IMR-90 (cell line): ENCODE measurements at places on chromosomes 5 and 9. TPM values are rescaled to one million over a fixed set of nuclear protein-coding genes. Genes with fewer than 3 reads are reported as not detected.

- peaks cover 29% of the 10 kb centered on the region for H3K27me3 ChIP-seq
- no peak overlapping the region for H3K27ac ChIP-seq
- no peaks in the 10 kb centered on the region for H3K4me1 ChIP-seq
Observed at GRCh38 chr5:141725891-141726290, 43.9 kb upstream of the ARAP3 start.

- H3K36me3 ChIP-seq = no peaks in the 10 kb centered on the region
- no peaks in the 10 kb centered on the region for H3K27me3 ChIP-seq
- H3K27ac ChIP-seq = no peak overlapping the region
- H3K4me1 ChIP-seq = peaks cover 14% of the 10 kb centered on the region
Observed at GRCh38 chr5:115455301-115455707, 89.3 kb downstream of the FEM1C start.

DNA sequence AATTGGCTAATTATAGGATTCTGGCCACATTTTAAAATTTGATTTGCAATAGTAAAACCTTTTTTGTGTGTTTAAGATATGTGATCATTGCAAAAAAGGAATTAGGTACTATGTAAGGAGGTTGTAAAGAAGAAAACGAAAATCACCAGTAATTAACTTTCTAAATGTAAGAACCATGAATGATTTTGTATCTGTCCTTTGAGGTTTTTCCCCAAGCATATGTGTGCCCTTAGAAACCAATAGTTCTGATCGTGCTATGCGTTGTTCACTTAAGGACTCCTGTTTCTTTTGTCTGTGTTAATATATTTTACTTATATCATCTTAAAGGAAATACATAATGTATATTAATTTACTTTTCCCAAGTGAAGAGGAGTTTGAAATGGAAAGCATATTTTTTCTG lies 410.2 kb downstream of the PSAT1 start:
- no peak for DNase-seq
- peaks cover 5% of the 10 kb centered on the region; the same call in 1 of the 2 replicates for H3K4me1 ChIP-seq
- no peak overlapping the region for H3K4me3 ChIP-seq
- peak overlapping the region; percentile 62 for H3K27ac ChIP-seq
- H3K36me3 ChIP-seq = no peaks in the 10 kb centered on the region
- H3K27me3 ChIP-seq = no peaks in the 10 kb centered on the region

- no peak for DNase-seq
- H3K27me3 ChIP-seq = no peaks in the 10 kb centered on the region
- no peak overlapping the region for H3K27ac ChIP-seq
- H3K4me3 ChIP-seq = no peak overlapping the region
Observed at GRCh38 chr5:68444833-68445232, 229.3 kb downstream of the PIK3R1 start.

GRCh38 chr9:107942291-107942690 lies 452.7 kb upstream of the KLF4 start:
- H3K27me3 ChIP-seq = no peaks in the 10 kb centered on the region
- no peak overlapping the region for H3K4me3 ChIP-seq
- no peaks in the 10 kb centered on the region for H3K36me3 ChIP-seq
- peaks cover 2% of the 10 kb centered on the region; the same call in 1 of the 2 replicates for H3K4me1 ChIP-seq

DNA sequence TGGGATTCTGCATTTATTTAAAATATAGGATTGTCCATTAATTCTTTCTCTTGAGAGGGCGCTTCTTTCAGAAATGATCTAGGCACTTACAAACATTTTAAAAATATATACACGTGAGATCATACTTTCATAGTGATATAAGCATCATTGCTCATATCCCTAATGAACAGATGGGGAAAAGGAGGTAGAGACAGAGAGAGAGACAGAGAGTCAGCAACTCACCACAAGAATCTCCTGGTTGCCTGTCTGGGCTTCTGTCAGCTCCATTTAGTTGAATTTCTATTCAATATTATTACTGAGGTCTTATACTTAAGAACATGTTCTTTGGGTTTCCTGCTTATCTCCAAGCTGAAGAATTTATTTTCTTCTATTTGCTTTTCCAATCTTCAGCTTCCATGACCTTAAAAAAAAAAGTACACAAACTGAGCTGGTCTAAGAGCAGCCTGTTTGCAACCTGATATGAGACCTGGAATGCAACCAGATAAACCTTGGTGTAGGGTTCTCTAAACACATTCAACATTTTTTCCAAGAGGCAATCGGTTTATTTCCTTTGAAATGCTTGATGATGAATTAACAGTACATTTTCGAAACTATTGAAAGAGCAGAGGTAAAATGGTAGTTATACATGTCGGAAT lies 51.6 kb upstream of the LIFR start:
- peaks cover 12% of the 10 kb centered on the region for H3K4me1 ChIP-seq
- peak overlapping the region; percentile 80; the same call in 1 of the 2 replicates for H3K27ac ChIP-seq
- H3K36me3 ChIP-seq = no peaks in the 10 kb centered on the region
- DNase-seq = peak; percentile 86
- no peak overlapping the region for H3K4me3 ChIP-seq

GRCh38 chr5:78405829-78406750 lies 45.7 kb downstream of the SCAMP1 start:
- H3K27ac ChIP-seq = no peak overlapping the region; the same call in 1 of the 2 replicates
- no peaks in the 10 kb centered on the region for H3K36me3 ChIP-seq
- peak; percentile 76 for DNase-seq
- no peaks in the 10 kb centered on the region for H3K27me3 ChIP-seq
- H3K4me1 ChIP-seq = peaks cover 6% of the 10 kb centered on the region
- no peak overlapping the region for H3K4me3 ChIP-seq

- no peaks in the 10 kb centered on the region for H3K27me3 ChIP-seq
- H3K27ac ChIP-seq = no peak overlapping the region
- no peak for DNase-seq
- no peaks in the 10 kb centered on the region for H3K36me3 ChIP-seq
- peaks cover 3% of the 10 kb centered on the region; the same call in 1 of the 2 replicates for H3K4me1 ChIP-seq
Observed at GRCh38 chr5:167629634-167630033, 661.8 kb upstream of the WWC1 start.

DNA sequence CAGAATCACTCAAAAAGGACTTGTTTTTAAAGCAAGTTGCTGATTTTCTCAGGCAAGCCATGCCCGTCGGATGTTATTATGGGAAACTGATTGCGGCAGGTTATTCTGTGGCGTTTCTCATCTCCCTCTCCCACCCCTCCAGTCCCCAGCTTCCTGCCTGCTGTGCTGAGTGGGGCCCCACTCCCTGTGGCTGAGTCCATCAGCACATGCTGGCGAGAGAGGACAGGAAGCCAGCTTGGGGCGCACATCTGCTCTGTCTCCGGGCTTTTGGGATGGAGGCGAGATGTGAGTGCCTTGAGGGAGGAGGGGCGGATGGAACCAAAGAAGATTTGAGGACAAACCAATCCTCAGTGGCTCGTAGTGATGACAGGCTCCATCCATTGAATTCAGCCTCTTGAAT lies 108.0 kb downstream of the DAPK1 start:
- no peak overlapping the region for H3K27ac ChIP-seq
- peaks cover 4% of the 10 kb centered on the region; the same call in 1 of the 2 replicates for H3K27me3 ChIP-seq
- H3K36me3 ChIP-seq = no peaks in the 10 kb centered on the region
- no peak overlapping the region for H3K4me3 ChIP-seq
- peaks cover 11% of the 10 kb centered on the region for H3K4me1 ChIP-seq

DNA sequence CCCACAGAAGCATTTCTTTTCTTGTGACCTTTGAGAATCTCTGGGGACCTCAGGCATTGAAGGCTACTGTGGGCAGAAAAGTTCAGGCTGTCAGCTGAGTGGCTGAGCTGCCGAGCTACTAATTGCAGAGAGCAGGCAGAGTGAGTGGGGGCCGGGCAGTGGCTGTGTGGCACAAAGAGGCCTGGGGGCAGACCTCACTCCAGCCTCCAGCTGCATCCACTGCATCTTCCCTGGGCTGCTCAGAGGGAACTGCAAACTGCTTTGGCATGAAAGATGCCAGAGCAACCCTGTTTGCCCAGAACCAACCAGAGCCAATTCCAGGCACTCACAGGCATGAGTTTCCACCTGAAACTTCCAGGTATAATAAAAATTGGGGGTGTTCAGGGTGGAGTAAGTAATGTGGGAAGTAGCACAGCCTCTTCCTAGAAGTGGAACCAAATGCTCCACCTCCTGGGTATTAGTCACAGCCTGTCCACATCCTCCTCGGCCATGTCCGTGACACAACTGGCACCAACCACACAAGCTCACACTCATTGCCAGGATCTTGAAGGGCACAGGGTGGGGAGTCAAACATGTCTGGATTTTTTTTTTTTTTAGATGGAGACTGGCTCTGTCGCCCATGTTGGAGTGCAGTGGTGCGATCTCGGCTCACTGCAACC lies 548.9 kb downstream of the BNC2 start:
- H3K27me3 ChIP-seq = no peaks in the 10 kb centered on the region; the same call in 1 of the 2 replicates
- H3K4me1 ChIP-seq = peaks cover 6% of the 10 kb centered on the region

DNA sequence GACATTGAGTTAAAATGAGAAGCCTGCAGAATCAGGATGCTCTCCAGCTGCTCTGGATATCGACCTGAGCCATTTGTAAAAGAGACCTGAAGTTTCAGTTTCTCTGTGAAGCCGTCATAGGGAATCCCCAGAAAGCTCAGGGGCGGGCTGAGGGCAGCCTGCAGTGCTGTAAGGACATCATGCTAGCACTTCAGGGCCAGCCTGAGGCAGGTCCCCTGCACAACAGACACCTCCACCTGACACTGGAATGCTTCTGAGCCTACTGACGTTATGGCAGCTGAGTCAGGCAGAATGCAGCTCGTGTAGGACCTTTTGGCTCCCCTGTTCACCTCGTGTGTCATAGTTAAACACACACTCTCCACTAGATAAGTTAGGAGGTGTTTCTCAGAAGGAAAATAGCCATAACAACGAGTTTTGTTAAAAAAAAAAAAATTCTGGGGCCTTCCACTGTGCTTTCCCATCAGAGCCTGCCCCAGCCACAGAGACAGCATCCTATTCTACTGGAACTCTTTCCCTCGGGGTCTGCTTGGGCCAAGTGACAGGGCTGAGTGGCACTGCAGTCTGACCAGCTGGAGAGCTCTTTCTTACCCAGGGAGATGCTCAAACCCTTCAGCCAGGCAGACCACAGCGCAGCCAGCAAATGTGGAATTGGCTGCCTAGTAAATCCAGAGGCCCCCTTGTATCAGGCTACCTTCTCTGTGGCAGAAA lies 354.9 kb downstream of the DIRAS2 start:
- no peaks in the 10 kb centered on the region for H3K27me3 ChIP-seq
- H3K4me3 ChIP-seq = no peak overlapping the region
- H3K4me1 ChIP-seq = no peaks in the 10 kb centered on the region
- no peak overlapping the region for H3K27ac ChIP-seq
- DNase-seq = no peak
- H3K36me3 ChIP-seq = no peaks in the 10 kb centered on the region

- no peaks in the 10 kb centered on the region; the same call in 1 of the 2 replicates for H3K27me3 ChIP-seq
- H3K36me3 ChIP-seq = no peaks in the 10 kb centered on the region
- H3K4me3 ChIP-seq = no peak overlapping the region
- H3K4me1 ChIP-seq = no peaks in the 10 kb centered on the region
Observed at GRCh38 chr9:89869793-89870580, 265.2 kb downstream of the GADD45G start.

DNA sequence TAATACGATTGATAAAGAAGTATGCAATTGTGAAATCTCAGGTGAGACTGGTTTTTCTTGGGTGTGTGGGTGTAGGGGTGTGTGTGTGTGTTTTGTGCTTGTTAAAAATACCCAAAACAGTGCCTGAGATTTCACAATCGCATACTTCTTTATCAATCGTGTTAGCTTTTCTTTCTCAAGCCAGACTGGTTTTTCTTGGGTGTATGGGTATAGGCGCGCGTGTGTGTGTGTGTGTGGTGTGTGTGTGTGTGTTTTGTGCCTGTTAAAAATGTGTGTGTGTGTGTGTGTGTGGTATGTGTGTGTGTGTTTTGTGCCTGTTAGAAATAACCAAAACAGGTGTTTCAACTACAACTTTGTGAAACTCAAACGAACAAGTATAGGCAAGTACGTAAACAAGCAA lies 53.7 kb downstream of the CERT1 start:
- no peak overlapping the region for H3K27ac ChIP-seq
- peaks cover 7% of the 10 kb centered on the region; the same call in 1 of the 2 replicates for H3K36me3 ChIP-seq
- H3K4me1 ChIP-seq = peaks cover 2% of the 10 kb centered on the region; the same call in 1 of the 2 replicates

- H3K4me3 ChIP-seq = no peak overlapping the region
- DNase-seq = no peak
- no peak overlapping the region for H3K27ac ChIP-seq
Observed at GRCh38 chr5:179416114-179416822, 71.0 kb upstream of the ADAMTS2 start.

- H3K27me3 ChIP-seq = peaks cover 33% of the 10 kb centered on the region
- no peak overlapping the region for H3K27ac ChIP-seq
- peaks cover 8% of the 10 kb centered on the region; the same call in 1 of the 2 replicates for H3K4me1 ChIP-seq
- no peak overlapping the region for H3K4me3 ChIP-seq
- H3K36me3 ChIP-seq = no peaks in the 10 kb centered on the region
Observed at GRCh38 chr9:123359106-123359505, 3.1 kb downstream of the CRB2 start.

DNA sequence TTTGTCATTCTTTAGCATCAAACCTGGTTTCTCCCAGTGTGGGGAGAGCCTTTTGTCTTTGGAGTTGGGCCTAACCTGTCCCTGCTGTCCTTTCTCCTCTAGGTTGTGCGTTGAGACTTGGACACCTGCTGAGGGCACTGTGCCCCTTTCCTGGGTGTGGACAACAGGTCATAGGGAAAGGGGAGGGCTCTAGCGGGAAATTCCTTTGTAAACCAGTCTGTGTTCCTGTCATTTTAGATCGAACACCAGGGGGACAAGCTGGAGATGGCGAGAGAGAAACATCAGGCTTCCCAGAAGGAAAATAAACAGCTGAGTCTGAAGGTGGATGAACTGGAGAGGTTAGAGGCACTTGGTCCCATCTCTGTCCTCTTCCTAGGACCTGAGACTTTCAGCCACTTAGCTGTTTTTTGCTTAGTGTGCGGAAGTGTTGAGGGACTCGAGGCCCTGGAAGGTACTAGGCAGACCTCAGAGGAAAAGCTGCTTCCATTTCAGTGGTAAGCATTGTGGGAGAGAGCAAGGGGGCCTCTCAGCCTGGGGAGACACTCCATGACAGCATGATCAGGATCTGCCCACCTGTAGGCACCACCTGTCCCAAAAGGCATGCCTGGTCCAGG lies 8.6 kb upstream of the GLE1 start:
- no peak overlapping the region for H3K4me3 ChIP-seq
- no peak for DNase-seq
- no peaks in the 10 kb centered on the region for H3K27me3 ChIP-seq
- no peaks in the 10 kb centered on the region for H3K4me1 ChIP-seq
- peaks cover 44% of the 10 kb centered on the region for H3K36me3 ChIP-seq

- H3K27ac ChIP-seq = no peak overlapping the region
- peaks cover 15% of the 10 kb centered on the region for H3K4me1 ChIP-seq
- no peak overlapping the region for H3K4me3 ChIP-seq
- DNase-seq = no peak
Observed at GRCh38 chr9:137603879-137604278, 1.6 kb upstream of the ARRDC1 start.

DNA sequence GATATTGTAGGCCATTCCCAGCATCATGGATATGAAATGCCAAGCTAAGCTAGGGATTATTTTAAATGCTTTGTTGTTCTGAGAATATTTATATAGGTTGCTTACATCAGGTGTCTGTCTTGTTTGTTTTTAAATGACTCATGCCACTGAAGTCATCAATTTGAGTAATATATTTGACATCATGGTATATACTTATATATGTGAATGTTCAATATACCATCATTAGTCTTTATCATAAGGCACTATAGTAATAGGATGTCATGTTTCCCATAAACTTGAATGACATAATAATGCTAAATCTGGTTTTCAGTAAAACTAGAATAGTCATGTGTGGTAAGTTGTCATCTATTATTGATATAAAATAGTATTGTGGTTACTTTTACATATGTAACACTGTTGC lies 13.1 kb downstream of the C9orf85 start:
- peaks cover 2% of the 10 kb centered on the region for H3K4me1 ChIP-seq
- H3K27me3 ChIP-seq = no peaks in the 10 kb centered on the region

ZDHHC11B gene
- total RNA-seq = not detected in 2 replicates

CARD6 gene
- total RNA-seq = 4.2 and 4.3 TPM in 2 replicates

ADAMTS12 gene
- total RNA-seq = 49.2 and 51.3 TPM in 2 replicates

RNF183 gene
- not detected in 2 replicates for total RNA-seq

ZFP37 gene
- 3.6 and 4.4 TPM in 2 replicates for total RNA-seq

GRAMD2B gene
- total RNA-seq = 15.8 and 20.3 TPM in 2 replicates

NEUROG1 gene
- total RNA-seq = not detected in 2 replicates

ELL2 gene
- total RNA-seq = 92.5 and 137 TPM in 2 replicates
